Upper lobe of left lung (tissue), 6 donors: ENCODE measurements at places on chromosomes 11 and 22.

- H3K36me3 ChIP-seq: no peaks in the 10 kb centered on the region
- no peak overlapping the region for H3K4me3 ChIP-seq
- no peaks in the 10 kb centered on the region for H3K27me3 ChIP-seq
- H3K27ac ChIP-seq: no peak overlapping the region
Observed at GRCh38 chr11:130606781-130607511, 158.5 kb downstream of the ADAMTS15 start.

- no peak overlapping the region for H3K27ac ChIP-seq
- no peaks in the 10 kb centered on the region for H3K4me1 ChIP-seq
Observed at GRCh38 chr22:37117092-37117491, 7.6 kb upstream of the TMPRSS6 start.

DNA sequence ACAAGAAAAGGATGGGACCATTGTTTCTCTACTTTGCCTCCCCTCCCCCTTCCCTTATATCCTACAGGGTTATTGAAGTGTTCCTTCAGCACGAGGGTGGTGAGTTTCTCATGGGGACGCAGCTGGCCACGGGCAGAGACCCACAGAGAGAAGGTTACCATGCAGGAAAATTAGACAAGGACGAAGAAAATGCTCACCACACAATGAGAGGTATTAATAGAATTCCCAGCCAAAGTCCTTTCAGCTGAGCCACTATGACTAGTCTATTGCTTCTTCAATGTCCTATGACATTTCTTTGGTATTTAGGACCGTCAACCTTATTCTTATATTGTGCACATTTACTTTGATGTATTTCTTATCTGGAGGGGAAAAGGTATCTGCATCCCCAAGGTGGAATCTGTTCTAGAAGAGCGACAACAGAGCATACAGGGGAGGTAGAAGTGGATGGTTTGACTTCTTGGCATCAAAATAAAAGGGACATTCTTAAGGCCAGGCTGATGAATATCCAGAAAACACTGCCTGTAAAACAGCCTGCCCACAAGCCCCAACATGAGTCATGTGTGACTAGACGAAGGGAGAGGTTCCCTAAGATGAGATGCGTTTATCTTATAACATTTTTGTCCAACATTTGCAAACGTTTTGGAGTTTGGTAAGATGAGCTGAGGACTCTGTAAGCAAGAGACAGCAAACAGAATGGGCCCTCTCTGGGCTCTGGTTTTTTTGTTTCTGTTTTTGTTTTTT, 209.8 kb upstream of the NARS2 start:
- no peak overlapping the region for H3K4me3 ChIP-seq
- no peaks in the 10 kb centered on the region for H3K36me3 ChIP-seq

DNA sequence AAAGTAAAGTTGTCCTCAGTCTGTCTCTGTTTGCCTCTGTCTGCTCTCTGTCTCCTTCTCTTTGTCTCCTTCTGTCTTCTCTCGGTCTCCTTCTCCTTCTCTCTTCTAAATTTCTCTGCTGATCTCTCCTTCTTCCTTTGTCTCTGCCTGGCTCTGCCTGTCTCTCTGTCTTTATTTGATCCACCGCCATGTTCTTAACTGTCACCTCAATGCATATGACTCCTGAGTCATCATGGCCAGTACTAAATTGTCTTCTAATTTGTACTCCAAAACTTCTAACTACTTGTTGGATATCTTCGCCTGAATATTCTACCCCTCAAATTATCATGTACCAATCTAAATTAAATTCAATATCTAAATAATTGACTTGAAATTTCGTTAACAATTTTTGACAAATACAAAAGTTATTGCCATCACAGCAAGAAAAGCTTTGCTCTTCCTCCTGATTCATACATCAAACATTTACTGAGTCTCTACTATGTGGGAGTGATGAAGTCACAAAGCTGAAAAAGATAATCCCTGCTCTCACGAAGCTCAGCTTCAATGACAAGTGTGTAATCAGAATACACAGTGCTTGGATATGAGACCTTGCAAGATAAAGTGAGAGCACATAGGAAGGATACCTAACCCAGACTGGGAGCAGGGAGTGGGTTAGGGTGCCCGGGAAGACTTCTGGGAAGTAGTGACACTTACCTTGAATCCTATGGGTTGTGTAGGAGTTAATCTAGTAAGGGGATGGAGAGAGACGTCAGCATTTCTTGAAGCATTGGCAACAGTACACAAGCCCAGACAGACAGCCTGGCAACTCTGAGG, 193.0 kb downstream of the MAML2 start:
- no peaks in the 10 kb centered on the region for H3K27me3 ChIP-seq
- H3K4me3 ChIP-seq: no peak overlapping the region
- peaks cover 11% of the 10 kb centered on the region for H3K4me1 ChIP-seq
- no peak overlapping the region for H3K27ac ChIP-seq

- no peak overlapping the region for H3K27ac ChIP-seq
- H3K4me3 ChIP-seq: no peak overlapping the region
- no peak for DNase-seq
- no peaks in the 10 kb centered on the region for H3K36me3 ChIP-seq
- H3K27me3 ChIP-seq: no peaks in the 10 kb centered on the region
Observed at GRCh38 chr11:66325263-66325671, 8.4 kb upstream of the CD248 start.
